ENCODE measurements at places on chromosomes 12 and 14.

DNA sequence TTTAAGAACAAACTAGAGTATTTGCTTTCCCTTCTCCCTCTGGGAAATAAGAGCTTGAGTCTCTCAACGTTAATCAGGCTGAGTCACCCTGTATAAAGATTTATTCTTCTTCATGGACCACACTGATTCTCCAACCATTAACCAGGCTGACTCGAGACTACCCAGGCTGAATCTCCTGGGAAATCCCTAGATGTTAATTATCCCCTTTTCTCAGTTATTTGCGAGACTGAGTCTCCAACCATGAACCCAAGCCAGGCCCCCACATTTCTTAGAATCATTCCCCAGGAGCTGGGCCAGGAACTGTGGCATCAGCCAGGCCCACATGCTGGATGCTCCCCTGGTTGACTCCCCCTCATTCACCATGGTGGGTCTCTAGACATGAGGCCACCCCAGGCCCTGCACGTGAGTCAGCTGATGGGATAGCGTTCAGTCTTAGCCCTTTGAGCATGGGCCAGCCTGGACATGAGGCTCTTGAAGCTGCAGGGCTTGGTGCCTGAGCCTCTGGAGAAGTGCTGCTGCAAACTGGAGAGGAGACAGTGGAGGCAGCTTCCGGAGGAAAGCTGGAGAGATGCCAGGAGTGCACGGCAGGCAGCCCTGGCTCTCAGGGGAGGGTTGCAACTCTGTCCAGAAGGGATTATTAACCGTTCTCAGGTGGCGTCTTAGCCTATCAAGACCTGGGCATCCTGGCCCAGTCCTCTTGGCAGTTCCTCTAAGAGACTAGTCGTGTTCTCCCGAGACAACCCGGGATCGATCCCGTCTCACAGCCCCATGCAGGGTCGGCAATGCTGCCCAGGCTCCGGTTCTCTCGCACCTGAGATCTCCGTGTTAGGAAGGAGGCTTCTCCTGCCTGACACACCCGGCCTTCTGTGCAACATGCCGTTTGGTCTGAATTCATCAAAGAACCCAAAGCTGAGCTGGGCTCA is 296.6 kb downstream of the ADGRD1 start:
- no peak for DNase-seq

- no peak for DNase-seq
Measured at GRCh38 chr12:49400304-49400703, 33.0 kb downstream of the SPATS2 start.

DNA sequence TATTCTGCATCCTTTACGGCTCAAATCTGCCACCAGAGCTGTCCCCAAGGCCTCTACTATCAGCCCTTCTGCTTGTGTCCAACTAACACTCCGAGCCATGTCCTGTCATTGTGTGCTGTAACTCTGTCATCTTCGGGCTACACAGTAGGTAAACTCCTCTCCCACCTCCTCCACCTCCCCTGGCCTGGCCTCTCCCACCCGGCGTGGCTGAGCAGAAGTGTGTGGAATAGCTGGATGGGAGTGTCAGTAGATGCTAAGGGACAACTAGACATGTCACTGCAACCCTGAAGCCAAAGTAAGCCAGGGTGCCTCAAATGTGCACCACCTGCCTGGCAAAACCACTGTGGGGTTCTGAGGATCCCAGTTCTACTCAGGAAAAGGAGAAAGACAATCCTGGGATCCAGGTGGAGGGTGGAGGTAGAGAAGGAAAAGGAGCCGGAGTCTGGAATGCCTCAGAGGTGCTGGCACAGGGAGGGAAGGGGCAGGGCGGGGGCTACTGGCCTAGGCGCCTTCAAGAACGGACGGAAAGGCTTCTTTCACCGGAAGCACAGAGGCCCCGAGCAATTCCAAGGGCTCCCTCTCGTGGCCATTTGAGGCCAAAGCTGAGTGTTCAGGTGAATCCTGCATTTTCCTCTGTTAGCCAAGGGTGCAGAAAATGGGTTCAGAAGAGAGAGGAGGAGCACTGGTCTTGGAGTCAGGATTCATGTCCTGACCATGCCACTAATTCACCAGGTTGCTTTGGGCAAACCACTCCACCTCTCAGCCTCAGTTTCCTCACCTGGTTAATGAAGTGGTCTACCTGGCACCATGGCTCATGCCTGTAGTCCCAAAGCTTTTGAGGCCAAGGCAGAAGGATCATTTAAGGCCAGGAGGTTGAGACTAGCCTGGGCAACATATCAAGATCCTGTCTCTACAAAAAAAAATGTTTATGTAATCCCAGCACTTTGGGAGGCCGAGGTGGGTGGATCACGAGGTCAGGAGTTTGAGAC is 20.5 kb upstream of the FAM181A start:
- peak; percentile 84 for DNase-seq

GRCh38 chr14:75191100-75191499 is 14.7 kb upstream of the TMED10 start:
- DNase-seq: no peak

GRCh38 chr14:23145794-23146350 is 26.8 kb upstream of the CEBPE start:
- no peak for DNase-seq

GRCh38 chr14:45970621-45971020 is 681.0 kb downstream of the RPL10L start:
- no peak for DNase-seq

DNA sequence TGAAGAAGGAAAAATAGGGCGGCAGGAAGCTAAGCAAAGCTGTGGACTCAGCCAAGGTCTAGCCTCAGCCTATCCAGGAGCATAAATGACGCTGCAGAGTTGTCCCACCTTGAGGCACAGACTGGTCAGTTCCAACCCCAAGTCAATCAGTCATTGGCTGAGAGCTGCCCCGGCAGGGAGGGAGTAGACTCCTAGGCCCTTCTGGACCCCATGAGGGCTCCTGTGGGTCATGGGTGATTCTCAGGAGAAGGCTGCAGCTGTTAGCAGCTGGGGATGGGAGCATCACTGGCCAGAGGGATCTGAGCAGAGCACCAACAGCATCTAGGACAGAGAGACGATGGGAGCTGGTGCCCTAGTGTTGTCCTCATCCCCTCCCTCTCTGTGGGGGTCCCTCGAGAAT is 51.8 kb upstream of the ESRRB start:
- DNase-seq: no peak

DNA sequence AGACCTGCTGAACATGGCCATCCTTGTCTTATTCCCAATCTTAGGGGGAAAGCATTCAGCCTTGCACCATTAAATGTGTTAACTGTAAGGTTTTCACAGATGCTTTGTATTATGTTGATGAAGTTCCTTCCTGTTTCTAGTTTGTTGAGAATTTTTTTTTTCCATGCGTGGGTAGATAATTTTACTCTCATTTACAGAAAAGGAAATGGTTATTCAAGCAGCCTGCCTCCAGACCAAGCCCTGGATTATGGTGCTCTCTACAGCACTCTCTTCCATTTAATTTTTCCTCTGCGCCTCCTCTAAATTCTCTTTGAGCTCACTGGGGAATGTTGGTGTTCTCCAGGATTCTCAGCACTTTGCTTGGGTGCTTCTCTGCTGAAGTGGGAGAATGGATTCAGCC is 179.3 kb upstream of the PZP start:
- no peak for DNase-seq

GRCh38 chr12:107306141-107306659 is 212.9 kb upstream of the CRY1 start:
- DNase-seq: no peak

DNA sequence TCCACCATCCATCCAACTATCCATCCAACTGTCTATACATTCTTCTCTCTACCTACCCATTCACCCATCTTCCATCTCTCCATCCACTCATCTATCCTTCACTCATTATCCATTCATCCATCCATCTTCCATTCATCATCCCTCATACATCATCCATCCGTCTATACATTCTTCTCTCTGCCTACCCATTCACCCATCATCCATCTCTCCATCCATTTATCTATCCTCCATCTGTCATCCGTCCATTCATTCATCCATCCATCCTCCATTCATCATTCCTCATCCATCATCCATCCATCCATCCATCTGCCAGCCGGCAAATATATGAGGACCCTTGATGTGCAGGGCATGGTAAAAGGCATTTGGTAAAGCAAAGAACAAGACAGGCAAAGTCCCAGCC is 25.2 kb downstream of the AACS start:
- no peak for DNase-seq

DNA sequence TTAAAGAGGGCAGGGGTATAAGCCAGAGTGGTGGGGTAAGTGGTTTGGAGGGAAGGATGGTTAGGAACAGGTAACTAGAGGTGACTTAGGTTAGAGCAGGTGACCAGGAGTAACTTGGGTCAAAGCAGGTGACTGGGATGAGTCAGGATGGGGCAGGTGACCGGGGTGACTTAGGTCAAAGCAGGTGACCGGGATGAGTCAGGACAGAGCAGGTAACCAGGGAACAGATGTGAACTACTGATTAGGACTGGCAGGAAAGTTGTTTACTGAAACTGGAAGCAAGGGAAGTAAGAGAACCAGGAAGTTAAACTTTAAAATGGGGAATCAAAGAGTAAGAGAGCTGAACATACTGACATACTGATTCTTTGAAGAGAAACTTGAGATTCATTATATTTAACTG is 57.4 kb downstream of the FSCB start:
- DNase-seq: no peak

DNA sequence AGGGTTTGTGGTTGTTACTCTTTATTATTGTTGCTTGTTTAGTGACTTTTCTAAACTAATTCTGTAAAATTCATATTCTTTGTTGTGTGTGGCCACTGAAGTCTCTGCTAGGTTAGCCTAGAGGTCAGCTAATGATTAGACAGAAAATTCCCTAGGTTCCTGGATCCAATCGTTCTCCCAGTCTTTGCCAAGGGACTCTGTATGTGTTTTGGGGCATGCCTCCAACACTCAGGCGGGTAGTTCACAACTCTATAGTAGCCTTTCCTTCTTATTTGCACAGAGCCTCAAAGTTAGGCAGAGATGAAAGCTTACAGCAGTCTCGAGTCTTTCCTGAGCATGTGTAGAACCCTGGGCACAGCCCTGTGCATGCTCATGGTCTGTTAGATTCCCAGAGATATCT is 32.7 kb upstream of the RIN3 start:
- DNase-seq: no peak

GRCh38 chr14:35222872-35223466 is 69.2 kb upstream of the PSMA6 start:
- no peak for DNase-seq

DNA sequence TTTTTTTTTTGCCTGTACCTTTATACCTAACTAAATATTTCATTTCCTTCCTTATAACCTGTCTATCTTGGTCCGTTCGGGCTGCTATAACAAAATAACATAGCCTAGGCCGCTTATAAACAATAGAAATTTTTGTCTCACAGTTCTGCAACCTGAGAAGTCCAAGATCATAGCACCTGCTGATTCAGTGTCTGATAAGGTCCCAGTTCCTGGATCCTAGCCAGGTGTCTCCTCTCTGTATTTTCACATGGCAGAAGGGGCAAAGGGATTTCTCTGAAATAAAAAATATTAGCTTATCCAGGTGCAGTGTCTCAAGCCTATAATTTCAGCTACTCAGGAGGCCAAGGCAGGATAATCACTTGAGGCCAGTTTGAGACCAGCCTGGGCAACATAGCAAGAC is 1046.6 kb upstream of the USP15 start:
- DNase-seq: no peak

GRCh38 chr12:14956024-14956891 is 5.1 kb downstream of the ARHGDIB start:
- DNase-seq: no peak

GRCh38 chr12:9750276-9751203 is 10.2 kb downstream of the CD69 start:
- no peak for DNase-seq

All from WTC11 (cell line).